SHP77 treated with DMSO at 0.1 percent for 48 hours (cell line): ENCODE measurements at places on chromosomes 5 and 9.

- no peak for DNase-seq
Measured at GRCh38 chr9:83986195-83986594, 5.6 kb downstream of the RMI1 start.

DNA sequence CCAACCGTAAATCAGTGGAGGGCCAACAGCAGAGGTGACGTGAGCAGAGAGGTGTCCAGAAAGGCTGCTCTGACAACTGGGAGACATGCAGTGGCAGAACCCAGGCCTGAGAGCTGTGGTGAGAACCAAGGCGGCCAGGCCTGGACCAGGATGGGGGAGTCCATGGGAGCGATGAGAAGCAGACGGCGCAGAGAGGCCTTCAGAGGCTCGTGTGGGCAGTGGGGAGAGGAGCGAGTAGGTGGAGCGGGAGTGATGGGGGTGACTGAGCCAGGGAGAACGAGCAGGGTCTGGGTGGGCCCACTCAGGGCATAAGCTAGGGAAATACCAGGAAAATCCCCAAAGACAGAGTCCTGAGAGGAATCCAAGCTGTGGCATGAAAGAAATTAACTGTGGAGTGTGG, 7.9 kb upstream of the IL3 start:
- no peak for DNase-seq

- DNase-seq: no peak
Measured at GRCh38 chr9:126388964-126389708, 62.5 kb downstream of the MVB12B start.

DNA sequence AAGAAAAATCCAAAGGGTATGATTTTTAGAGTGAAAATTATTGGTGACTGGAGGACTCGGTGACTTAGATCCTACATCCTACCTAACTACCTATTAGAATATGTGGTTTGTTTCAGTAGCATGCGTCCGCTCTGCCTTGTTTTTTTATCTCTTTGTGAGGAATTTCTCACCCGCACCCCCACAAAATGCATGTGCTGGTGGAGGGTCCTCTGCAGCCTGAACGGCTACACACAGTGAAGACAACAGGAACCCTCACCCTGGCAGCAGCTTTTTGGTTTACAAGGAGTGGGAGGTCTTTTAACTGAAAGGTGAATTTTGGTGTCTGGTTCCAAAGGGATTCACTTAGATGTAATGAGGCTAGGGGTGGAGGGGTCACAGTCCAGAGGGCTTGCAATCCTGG, 115.5 kb downstream of the GNA14 start:
- no peak for DNase-seq

GRCh38 chr5:156134216-156134615, 192.7 kb upstream of the SGCD start:
- no peak for DNase-seq

DNA sequence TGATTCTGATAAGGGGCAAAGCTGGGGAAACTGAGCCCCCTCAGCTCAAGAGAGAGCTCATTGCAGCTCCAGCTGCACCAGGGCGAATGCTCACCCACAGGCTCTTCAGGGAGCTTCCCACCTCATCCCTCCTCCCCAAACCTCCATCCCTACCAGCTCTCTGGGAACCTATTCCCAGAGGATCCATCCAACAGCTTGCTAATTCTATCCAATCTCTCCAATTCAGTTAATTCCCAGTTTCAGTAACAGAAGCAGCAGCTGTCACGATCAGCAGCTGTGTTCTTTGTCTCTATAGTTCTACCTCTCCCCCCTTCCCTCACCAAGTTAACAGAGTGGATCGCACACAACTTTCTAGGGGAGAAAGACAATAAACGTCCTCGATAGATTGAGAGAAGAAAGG, 135.5 kb upstream of the EFNA5 start:
- no peak for DNase-seq

DNA sequence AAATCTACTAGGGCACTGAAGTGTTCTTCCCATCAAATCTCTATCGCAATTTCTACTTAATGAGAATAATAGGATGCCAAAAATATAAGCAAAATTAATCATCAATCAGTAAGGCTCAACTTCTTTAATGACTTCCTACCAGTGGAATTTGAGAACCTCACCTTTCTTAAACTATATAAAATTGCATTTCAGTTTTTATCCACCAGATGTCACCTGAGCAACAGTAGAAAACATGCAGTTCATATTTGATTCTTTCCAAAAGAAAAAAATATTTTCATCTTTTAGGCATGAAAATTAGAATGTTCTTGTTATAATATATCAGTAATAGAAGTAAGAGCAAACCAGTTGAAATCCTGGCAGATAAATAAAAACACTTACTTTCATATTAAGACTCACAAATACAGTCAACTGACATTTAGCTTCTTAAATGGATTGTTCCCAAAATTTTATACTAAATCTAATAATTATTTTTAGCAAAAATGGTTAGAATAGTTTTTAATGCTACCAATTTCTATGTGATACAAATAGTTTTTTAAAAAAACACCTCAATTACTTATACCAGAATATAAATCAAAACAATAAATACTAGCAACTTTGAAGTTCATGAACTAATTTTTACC, 13.4 kb upstream of the CCDC112 start:
- peak; percentile 27 for DNase-seq

GRCh38 chr9:134234001-134234660, 69.8 kb upstream of the RNU6ATAC start:
- no peak for DNase-seq

DNA sequence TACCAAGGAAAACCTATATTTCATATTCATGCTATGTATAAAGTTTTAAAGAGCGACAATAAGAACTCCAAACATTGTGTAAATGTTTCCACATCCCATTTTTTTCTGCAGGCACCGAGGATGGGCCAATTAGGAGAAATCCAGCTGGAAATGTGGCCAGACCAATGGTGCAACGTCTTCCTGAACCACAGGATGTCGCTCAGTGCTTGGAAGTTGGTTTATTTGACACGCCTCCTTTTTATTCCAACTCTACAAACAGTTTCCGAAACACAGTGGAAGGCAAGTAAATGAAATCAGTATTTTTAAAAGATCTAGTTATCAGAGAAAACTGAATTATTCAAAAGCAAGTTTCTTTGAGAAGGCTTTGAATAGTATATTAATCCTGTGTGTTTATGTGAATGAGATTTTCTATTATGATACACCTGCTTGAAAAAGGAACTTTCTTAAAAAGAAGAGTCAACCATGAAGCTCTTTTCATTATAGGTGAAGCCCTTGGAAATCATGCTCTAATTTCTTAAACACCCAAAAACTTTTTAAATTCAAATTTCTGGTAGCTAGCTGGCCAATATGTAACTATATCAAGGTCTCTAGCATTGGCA, 9.1 kb downstream of the TYRP1 start:
- DNase-seq: no peak

DNA sequence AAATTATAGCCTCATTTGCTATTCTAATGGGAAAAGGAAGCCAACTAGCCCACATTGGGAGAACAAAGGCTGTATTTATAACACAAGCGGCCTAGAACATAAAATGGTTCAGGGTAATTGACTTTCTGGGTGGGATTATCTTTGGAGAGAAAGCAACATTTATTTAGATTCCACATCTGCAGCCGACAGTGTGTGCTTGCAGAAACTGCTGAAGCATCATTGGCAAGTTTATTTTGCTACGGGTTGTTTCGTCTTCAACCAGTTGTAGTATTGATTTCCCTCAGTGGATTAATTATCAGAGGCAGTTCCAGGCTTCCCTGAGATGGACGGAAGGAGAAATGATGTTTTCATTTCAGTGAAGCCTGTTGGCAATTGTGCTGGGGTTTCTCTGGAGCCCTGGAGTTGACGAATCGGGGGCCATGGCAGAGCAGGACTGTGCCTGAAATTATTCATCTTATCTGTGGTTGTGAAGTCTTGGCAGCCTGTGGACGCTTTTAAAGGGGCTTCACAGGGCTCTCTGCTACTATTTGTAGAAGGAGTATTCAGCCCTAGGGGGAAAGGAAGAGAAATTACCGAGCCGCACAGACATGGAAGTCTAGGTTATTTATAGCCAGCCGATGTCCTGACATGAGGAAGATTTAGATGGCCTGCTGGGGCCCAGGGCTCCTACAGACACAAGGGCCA, 290.6 kb upstream of the IRX4 start:
- DNase-seq: no peak

DNA sequence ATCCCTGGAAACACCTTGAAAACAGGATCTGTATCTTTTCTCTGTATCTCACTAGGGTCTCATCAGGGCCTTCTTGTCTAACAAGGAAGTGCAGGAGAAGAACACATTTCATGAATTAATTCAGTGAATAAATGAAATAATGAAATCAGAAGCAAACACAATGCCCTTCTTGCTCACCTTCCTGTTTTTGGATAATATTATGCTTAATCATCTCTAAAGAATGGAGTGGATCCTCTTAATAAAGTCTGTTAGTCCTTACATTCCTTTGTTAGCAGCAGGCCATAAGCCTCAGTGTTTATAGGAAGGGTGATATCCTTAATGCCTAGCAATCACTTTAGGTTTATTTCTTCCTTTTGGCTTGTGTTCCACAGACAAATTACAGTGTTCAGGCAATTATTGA, 837.1 kb upstream of the SEMA6A start:
- no peak for DNase-seq

- no peak for DNase-seq
Measured at GRCh38 chr5:150411245-150411979, 1.3 kb downstream of the CD74 start.

GRCh38 chr9:130860458-130861316, 25.6 kb downstream of the ABL1 start:
- no peak for DNase-seq

DNA sequence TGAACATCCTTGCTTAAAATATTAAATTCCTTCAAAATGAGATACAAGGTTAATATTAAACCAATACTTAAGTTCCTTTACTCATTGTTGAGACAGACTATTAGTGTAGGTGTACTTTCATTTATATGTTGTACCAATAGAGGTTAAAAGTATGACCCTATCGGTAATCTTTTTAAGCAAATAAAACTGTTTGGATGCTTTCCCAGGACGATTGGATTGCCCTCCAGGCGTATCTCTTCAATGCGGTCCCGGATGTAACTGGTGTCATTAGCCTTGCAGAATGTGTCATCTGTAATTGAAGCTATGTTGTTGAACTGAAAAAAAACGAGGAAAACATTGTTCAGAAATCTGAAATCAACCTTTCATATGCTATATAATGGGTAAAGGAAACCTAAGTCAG, 18.9 kb downstream of the OGN start:
- DNase-seq: no peak

GRCh38 chr9:86983620-86984259, 36.4 kb upstream of the GAS1 start:
- no peak for DNase-seq

GRCh38 chr5:127885176-127885575, 182.0 kb downstream of the CCDC192 start:
- DNase-seq: peak; percentile 30

DNA sequence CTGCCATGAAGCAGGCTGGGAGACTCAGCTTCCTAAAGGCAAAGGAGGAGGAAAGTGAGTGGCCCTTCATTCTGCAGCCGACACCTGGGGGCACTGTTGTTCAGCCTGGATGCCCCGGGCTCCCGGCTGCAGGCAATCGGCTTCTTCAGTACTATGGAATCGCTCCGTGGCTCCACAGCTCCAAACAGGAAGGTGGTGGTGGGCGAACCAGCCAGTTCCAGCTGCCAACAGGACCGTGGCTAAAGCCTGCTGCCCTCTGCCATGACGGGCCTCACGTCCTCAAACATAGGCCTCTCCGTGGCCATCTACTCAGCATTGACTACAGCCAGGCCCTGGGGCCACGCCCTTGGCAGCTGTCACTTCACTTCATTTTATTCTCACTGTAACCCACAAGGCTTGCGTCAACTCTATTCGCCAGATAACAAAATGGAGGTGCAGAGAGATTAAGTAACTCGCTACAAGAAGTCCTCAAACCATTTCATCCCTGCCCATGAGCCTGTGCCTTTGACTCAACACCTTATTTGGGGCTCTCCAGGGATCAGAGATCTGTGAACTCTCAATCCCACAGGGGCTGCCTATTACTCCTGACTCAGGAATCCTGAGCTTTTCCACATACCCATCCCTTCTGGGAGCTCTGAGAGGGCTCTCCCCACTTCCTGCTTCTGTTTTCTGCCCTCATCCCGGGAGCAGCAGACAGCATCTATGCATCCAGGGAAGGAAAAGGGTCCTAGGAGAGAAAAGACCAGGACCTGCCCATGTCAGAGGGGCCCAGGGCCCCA, 38.0 kb downstream of the PAX5 start:
- DNase-seq: peak; percentile 20

GRCh38 chr5:109485030-109485429, 75.3 kb upstream of the PJA2 start:
- DNase-seq: peak; percentile 86

GRCh38 chr5:58048954-58049353, 410.9 kb downstream of the PLK2 start:
- no peak for DNase-seq

GRCh38 chr9:128765499-128765898, 6.2 kb downstream of the ZER1 start:
- DNase-seq: no peak

DNA sequence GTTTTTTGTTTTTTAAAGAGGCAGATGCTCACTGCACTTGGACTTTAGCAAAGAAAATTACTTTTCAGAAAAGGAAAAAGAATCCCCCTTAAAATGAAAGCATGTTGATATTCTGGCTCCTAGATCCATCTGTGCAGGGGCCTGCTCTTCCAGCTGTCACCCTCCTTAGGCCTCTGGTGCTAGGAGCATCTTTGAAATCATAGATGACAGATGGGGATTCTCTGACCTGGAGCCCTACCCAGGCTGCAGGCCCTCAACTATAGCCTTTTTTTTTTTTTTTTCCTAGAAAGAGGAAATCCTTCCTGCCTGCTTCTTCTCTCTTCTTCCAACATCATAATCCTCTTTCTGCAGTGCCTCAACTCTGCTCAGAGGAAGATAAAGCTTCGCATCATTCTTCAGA, 16.3 kb upstream of the DCP2 start:
- no peak for DNase-seq

- DNase-seq: no peak
Measured at GRCh38 chr9:36337002-36337401, 63.1 kb downstream of the RNF38 start.

GRCh38 chr5:71974622-71975021, 132.7 kb upstream of the MAP1B start:
- no peak for DNase-seq

GRCh38 chr5:116144103-116144502, 59.3 kb downstream of the COMMD10 start:
- DNase-seq: no peak

- no peak for DNase-seq
Measured at GRCh38 chr5:156094001-156094400, 233.0 kb upstream of the SGCD start.

GRCh38 chr9:94900222-94901018, 173.9 kb downstream of the AOPEP start:
- no peak for DNase-seq
